Fibroblast of the conjunctiva (primary cell): ENCODE measurements at places on chromosomes 3 and 15.

DNA sequence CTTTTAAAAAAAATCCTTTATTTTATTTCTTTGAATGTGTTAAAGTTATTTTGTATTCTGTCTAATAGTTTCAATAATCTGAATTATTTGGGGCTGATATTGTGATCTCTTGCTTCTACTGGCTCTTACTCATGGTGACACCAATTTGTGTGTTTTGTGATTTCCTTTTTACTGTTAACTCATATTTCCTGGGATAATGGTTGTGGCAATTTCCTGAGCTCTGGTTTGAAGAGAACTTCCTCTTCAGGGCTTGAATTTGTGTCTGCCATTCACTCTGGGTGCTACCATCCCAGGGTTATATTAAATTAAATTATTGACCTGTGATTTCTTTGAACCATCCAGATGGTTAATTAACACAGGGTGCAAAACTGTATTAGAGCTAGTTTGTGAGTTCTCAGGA is 60.4 kb upstream of the RNF7 start:
- no peak for DNase-seq

DNA sequence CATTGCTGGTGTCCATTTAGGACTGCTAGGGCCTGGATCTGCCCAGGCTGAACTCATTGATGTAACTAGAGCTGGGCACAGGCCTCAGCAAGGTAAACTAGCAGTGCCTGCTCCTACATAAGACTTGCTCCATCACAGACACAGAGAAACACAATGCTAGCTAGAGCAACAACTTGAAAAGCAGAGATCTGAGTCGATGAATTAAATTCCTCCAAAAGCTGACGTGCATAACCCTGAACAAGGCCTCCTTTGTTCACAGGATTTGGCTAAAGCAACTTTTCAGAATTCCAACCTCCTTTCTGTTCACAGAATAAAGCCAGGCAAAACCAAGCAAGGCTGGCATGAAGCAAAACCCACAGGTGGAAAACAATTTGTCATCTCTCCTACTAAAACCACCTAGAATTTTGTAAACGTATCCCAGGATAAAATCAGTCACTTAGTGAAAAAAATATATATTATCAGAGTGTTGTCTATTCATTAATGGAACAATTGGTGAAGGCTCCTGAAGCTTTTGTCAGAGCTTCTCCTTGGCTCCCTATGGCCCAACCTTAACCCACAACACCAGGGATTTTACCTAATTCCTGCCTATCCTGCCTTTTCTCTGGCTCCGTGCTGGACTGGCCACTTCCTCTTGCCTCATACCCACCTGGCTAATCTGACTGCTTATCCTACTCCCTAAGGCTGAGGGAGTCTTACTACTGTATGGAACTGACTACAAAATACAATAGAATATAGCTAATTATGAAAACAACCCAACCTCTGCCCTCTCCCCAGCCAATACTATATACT is 39.9 kb downstream of the PLCH1 start:
- no peak for DNase-seq

DNA sequence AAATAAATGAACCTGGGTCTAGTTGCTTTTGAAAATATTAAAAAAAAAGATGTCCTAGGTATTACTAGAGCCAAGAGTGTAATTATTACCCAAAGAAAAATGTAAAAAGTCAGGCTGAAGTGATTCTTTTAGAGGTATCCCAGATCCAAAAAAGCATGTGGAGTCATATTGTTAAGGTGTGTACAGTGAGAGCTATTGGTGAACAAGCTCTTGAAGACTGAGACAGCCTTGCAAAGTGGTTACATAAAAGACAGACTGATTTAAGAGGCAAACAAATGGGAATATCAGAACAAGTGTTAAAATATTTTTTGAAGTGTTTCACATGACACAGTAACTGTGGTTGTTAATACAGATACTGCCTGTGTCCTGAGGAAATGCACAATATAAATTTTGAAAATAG is 624.5 kb downstream of the PLOD2 start:
- DNase-seq: no peak

DNA sequence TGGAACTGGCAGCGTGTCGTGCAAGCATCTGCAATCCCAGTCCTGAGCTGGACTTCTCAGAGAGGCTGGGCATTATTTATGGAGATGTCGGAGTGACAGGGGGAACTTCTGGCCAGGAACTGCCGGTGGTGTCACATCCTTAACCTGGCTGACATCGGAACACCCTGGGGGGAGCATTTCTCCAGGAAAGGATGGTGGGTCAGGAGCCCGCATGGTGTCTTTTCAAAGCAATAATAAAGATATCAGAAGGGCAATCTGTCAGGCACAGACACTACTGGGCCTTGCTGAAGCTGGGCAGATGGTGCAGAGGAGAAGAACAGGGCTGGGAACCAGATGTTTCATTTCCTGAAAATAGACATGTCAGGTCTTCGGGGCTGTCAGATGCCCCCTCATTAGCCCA is 133.5 kb downstream of the WNT7A start:
- DNase-seq: no peak

GRCh38 chr3:53970661-53971060 is 79.0 kb upstream of the SELENOK start:
- no peak for DNase-seq

- DNase-seq: no peak
Measured at GRCh38 chr3:69445024-69445423, 59.1 kb upstream of the FRMD4B start.

DNA sequence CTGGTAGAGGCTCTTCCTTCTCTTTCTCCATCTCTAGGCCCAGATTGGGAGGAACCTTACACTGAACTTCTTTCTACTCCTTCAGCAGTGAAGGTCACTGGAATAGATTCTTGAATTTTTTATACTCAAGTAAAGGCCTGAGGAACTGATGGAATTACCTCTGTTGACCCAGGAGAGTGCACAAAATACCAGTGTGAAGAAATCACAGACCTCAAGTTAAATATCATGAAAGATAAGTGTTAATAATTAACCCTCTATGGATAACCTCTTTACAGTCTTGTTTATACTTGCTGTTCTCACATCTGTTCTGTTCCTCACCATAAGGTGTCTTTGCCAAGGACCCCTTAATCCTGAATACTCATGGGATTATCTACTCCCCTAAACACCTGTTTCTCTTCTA is 244.4 kb upstream of the STAC start:
- no peak for DNase-seq

DNA sequence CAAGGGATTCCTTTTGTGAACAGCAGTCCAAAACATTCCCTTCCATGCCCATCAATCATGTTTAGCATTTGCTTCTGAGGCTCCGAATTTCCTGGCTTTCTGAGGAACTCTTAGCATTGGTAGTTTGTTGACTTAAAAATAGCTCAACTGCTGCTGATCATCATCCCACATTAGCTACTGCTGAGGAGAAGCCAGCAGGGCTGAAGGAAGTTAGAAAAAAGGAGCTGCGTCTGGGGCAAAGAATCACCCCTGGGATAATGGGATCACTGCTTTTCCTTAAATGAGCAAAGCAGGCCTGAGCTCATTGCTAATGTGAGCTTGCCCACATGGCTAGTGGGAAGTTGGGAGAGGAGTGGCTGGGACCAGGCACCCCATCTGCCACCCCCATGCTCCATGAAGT is 39.8 kb downstream of the CYP19A1 start:
- DNase-seq: no peak

- DNase-seq: no peak
Measured at GRCh38 chr15:35667908-35668307, 121.9 kb upstream of the DPH6 start.

- no peak for DNase-seq
Measured at GRCh38 chr3:184373422-184373821, 4.6 kb downstream of the THPO start.
